ENCODE measurements at places on chromosomes 7 and 10.

GRCh38 chr7:41972270-41972669, 264.7 kb downstream of the GLI3 start:
- DNase-seq = no peak

DNA sequence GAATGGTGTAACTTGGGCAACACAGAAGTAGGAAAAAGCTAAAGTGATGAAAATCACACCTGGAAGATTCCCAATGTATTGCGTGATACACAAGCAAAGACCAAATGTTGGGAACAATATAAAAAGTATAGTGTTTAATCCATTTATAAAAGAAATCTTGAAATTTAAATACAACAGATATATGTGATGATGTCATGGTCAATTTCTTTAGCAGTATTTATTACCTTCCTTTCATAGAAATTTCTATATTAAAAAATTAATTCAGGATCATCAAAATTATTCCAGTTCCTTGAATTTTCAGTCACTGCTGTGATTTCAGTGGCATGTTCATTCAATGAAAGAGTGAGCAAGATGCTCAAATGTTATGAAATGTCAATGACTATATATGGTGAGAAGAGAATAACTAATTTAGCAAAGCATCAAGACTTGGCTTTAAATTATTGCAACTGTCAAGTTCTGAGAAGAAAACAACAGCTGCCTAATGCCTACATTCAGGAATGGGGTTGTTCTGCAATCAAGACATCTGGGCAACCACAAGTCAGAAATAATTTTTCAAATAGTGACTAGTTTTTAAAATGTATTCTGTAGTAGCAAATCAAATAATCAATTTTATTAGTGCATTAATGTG, 308.8 kb downstream of the SEMA3D start:
- DNase-seq = no peak

DNA sequence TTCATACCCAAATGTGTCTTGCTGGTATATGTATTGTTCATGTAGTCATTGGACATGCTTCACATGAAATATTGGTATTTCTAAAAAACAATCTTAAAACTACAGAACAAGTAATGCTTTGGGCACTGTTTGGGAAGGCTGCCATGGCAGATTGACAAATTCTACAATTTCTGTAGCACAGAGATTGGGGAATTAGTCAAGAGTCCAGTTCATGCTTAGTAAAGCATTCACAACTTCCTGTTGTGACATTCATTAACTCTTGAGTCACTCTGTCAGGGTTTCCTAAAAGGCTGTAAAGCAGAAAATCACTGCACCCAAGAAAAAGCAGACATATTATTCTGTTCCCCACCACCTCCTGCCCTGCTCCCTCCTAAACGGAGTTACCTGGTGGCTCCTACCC, 398.9 kb downstream of the PHTF2 start:
- DNase-seq = no peak

- no peak for DNase-seq
These were observed 156.2 kb downstream of the CRPPA start for GRCh38 chr7:16264823-16265804.

DNA sequence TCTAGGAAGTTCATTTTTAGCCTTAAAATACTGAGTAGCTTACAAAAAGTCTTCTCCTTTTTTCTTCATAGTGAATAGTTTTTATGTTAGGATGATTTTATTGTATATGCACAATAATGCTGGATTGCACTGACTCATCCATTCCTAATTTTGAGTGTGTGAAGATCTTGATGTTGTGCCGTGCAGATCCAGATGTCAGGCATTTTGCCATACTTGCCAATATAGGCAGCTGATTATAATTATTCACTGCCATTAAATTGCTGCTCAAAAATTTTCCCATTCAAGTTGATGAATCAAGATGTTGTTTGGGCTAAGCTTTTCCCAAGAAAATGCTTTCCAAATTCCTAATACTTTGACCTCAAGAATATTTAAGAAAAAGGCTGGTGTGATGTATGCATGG, 218.3 kb downstream of the AHR start:
- DNase-seq = no peak

GRCh38 chr10:13862546-13863233, 275.9 kb downstream of the PRPF18 start:
- no peak for DNase-seq

DNA sequence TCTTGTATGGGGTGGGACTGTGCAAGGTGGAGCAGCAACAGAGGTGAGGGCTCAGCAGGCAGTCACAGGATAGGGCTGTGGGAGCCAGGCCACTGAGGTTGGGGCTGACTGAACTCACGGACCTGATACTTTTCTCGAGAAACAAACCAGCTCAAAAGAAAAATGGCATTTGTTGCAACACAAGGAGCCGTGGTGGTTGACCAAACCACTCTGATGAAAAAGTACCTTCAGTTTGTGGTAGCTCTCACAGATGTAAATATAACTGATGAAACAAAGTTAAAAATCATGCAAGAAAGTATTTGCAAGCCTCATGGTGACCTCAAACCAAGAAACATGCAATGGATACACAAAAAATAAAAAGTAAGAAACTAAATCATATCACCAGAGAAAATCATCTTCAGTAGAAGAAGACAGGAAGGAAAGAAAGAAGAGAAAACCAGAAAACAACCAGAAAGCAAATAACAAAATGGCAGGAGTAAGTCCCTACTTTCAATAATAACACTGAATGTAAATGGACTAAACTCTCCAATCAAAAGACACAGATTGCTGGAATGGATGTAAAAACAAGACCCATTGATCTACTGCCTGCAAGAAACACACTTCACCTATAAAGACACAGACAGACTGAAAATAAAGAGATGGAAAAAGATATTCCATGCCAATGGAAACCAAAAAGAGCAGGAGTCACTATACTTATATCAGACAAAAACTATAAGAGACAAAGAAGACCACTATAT, 48.9 kb upstream of the DUSP5 start:
- DNase-seq = no peak

GRCh38 chr7:36303202-36304098, 86.2 kb upstream of the ANLN start:
- DNase-seq = peak; percentile 69

DNA sequence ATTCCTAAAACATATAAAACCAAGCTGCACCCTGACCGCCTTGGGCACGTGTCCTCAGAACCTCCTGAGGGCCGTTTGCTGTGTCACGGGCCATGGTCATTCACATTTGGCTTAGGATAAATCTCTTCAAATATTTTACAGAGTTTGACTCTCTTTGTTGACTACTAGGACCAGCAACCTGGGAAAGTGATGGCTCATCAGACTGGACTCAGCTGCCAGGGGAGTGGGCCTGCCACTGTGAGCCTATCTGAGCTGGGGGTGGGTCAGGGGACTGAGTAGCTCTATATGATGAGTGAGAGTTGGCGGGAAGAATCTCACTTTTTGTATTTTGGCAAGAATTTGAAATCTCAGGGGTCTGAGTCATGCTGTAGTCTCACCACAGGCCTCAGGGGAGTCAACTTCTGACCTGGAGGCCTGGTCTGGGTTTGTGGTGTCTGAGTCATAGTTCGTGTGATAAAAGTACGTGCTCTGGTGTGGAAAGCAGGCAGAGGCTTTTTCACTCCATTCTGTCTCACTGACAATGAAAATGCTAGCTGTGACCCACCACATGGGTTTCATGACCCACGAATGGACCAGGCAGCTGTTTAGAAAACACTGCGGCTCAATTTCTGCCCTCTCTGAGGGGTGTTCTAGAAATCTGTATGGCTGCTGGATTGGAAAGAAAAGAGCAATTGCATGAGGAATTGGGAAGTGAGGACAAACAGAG, 4.2 kb upstream of the UPP1 start:
- no peak for DNase-seq

DNA sequence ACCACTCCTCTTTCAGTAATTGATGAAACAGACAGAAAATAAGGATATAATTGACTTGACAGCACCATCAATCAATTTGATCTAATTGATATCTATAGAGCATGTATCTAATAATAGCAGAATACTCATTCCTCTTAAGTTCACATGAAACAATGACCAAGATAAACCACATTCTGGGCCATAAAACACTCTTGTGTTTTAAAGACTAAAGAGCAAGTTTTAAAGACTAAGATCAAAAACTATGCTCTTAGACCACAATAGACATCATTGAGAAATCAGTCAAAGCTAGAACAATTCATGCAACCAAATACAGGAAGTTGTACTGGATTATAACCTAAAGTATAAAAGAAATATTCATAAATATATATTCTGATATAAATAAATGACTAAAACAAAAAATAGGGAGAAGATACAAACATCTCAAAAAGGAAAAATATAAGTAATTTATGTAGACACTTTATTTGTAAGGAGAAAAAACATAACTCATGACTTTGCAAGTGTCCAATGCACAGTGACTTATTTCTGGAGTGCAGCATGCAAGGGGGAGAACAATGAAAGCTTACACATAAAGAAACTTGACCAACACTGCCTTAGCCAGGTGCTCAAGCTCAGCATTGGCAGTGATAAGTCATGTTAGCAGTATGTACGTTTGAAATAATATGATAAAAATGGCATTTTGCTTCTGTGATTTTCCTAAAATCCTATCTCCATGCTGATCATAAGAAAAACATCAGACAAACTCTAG, 312.7 kb upstream of the IGFBP3 start:
- DNase-seq = no peak

DNA sequence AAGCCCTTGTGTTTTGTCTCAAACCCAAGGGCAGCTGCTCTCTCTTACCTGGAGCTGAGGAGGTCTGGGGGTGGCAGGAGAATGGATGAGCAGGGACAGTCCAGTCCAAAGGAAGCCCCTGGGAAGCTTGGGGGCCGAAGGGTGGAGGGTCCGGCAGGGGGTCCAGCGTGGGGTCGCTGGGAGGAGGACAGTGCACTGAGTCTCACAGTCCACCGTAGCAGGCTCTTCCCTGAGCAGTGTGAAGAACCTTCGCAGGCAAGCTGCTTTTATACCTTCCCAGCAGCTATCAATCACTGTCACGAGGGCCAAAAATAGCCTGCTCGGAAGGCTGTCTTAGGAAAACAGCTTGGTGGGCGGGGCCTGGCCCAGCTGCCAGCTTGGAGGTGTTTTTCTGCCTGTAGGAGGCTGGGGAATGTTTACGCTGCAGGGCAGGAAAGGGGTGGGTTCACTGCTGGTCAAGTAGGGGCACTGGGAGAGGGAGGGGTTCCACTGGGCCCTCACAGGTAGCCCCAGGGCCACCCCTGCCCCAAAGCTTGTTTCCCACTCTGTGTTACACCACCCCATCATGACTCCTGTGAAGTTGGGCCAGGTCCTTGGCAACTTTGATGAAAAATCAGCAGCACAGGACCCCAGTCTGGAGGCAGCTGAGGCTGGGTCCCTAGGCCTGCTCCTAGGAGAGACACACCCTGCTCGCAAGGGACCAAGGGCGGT, at the start of gene DEPP1:
TSS of gene DEPP1 (minus strand) at position 240 of the 711 bp plus-strand sequence. CDS start 779 bp downstream, outside the sequence.
- peak; percentile 90 for DNase-seq

GRCh38 chr10:21090609-21091082, 193.5 kb upstream of the NEBL start:
- DNase-seq = no peak

DNA sequence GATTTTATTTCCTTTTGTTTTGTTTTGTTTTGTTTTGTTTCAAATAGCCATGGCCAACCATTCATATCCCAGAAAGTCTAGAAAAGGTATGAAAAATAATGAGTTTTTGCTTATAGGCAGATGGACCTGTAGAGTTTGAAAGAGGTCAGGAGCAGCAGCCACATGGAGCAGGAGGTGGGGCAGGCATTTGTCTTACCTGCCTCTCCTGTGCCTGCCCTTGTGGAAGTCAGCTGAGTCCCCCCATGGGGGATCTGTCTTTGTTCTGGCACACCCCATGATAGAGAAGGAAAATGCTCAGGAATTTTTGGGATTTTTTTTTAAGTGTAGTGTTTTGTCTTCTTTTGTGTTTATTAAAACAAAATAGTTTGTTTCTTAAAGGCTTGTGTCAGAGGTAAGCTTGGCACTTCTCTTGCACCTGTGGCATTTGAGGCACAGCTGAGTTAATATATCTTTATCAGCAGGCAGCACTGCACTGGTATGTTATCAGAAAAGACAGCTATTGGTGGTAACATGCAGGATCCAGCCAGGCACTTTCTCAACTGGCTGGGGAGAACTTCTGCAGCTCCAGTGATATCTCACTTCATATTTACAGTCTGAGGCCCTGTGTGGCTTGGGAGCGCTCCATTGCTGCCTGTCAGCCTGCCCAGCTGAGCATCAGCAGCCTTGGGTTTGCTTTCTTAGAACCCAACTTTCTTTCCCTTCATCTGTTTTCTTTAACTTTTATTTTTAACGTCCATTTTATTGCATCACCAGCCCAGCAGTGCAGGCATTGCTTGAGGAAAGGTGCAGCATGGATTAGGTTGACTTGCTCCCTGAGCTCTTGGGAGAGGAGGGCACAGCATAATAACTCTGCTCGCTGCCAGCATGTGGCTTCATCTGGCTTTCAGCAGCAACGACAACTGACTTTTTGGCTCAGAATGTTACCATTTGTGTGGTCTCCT, 44.4 kb downstream of the LRRC4 start:
- DNase-seq = no peak

DNA sequence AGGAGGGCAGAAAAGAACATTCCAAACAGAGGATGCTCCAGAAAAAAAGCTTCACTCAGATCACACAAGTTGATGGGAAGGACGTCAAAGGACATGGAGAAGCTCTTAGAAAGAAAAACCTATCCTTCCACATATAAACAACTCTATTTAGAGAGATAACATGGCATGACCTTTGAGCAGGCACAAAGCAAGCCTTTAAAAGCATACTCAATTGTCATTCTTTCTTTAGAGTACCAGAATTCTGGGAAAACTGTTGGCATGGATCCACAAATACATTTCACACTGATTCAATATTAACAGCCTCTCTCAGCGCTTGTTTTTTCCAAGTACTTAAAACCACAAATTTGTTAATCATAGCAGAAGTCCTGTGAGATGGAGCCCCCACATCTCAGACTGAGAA, 7.3 kb upstream of the ABLIM1 start:
- no peak for DNase-seq

GRCh38 chr7:82755705-82756551, 312.4 kb upstream of the CACNA2D1 start:
- DNase-seq = peak; percentile 19

- DNase-seq = no peak
These were observed 18.0 kb downstream of the VSIR start for GRCh38 chr10:71755179-71755879.

- no peak for DNase-seq
These were observed 236.8 kb upstream of the AOAH start for GRCh38 chr7:36961097-36961496.

DNA sequence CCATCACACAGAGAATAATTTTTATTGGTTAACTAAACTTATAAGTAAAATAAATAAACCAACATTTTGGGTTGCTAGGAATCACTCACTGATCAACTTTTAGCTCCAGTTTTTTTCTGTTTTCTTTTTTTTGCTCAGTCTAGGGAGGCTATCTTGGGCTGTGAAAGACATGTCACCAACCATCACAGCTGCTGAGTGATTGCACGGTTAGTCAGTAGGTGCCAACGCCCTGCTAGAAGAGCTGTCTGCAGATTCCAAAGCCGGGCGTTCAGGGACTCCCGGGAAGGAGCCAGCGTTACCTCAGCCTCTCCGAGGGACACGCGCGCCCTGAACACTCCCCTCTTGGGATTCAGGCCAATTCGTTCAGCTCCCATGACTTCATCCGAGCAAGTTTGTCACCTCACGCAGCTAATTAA, 604 bp upstream of the STAM start:
- no peak for DNase-seq

All from NCI-H1417 (cell line).